ENCODE measurements at places on chromosomes 1 and 21. TPM values are rescaled to one million over a fixed set of nuclear protein-coding genes. Genes with fewer than 3 reads are reported as not detected.

Gene GBP2
- total RNA-seq: 168 TPM

DNA sequence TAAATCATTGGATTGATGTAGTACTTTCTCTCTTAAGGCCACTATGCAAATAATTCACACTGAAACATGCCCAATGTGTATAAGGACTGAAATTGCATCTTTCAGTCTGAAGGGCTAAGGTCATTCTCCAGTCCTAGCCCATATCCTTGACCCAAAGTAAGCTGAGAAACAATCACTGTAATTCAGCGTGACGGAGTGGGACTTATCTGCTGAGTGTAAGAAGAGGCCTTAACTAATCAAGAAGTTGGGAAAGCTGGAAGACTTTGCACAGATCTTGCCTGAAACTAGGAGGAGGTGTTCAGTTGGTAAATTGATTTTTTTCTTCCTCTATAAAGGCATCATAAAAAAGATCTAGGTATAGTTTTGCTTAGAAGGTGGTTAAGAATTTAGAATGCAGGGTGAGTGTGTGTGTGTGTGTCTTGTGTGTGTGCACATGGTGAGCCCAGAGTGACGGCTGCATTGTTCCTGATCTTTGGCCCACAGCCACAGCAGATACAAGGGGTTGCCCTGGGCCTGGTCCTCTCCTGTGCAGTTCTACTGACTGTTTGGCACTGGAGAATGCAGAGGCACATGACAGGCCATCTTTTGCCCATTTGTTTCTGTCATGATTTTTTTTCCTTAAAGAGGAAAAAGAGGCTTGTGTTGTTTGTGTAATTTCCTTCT, 13.3 kb upstream of the PPP2R5A start:
- peaks cover 3% of the 10 kb centered on the region for H3K36me3 ChIP-seq
- H3K27ac ChIP-seq: no peak overlapping the region
- peaks cover 5% of the 10 kb centered on the region for H3K4me1 ChIP-seq
- peaks cover 24% of the 10 kb centered on the region for H3K27me3 ChIP-seq
- no peak overlapping the region for H3K4me3 ChIP-seq

GRCh38 chr21:38796424-38796823, 9.3 kb upstream of the ETS2 start:
- H3K4me3 ChIP-seq: no peak overlapping the region
- no peak overlapping the region for H3K27ac ChIP-seq
- no peaks in the 10 kb centered on the region for H3K36me3 ChIP-seq
- no peak for DNase-seq

GRCh38 chr1:165355139-165355976, 1.2 kb downstream of the LMX1A start:
- H3K36me3 ChIP-seq: no peaks in the 10 kb centered on the region
- no peak for DNase-seq
- no peak overlapping the region for H3K4me3 ChIP-seq

Gene WDR64
- total RNA-seq: not detected

Measured in activated CD4-positive, alpha-beta T cell treated with anti-CD3 and anti-CD28 coated beads, Interleukin-2, amount 10 ng/mL, durations not matched to agents 24 days and 14 days (primary cell).